ENCODE measurements at places on chromosomes 7 and 10.

DNA sequence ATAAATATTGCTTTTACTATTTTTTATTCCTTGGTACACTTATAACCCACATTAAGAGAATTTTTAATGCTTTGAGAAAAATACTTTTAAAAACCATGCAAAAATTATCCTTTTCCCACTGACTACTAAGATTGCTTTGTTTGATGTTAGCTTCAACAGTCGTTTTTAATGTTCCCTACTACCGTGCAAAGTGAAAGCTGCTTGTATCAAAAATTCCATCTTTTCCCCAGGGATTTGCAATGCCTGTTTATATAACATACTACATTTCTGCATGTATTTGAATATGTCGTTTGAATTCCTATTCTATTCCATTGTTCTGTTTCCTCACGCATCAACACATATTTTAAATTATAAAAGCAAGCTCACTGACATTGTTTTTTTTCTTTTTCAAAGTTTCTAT, 54.4 kb downstream of the TFPI2 start:
- no peak for DNase-seq

- DNase-seq: no peak
These were observed 4.8 kb upstream of the ZNRF2 start for GRCh38 chr7:30279653-30279904.

- DNase-seq: no peak
These were observed 86.6 kb downstream of the ODAD2 start for GRCh38 chr10:27912231-27912630.

DNA sequence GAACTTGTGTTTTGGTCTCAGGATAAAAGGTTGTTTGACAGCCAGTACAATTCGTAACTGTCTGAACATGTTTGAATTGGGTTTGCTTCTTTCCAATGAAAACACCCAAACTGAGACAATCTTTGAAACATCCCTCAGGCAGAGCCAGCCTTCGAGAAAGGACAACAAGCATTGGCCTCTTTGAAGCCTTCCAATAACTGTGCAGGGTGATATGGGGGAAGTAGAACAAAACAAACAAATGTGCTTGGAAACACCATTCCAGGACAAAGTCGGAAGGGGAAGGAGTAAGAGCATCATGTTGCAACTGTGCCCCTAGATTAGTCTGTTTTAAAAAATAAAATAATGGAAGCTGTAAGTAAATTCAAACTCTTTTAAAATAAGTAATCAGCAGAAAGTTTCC, 39.5 kb downstream of the IL2RA start:
- no peak for DNase-seq

DNA sequence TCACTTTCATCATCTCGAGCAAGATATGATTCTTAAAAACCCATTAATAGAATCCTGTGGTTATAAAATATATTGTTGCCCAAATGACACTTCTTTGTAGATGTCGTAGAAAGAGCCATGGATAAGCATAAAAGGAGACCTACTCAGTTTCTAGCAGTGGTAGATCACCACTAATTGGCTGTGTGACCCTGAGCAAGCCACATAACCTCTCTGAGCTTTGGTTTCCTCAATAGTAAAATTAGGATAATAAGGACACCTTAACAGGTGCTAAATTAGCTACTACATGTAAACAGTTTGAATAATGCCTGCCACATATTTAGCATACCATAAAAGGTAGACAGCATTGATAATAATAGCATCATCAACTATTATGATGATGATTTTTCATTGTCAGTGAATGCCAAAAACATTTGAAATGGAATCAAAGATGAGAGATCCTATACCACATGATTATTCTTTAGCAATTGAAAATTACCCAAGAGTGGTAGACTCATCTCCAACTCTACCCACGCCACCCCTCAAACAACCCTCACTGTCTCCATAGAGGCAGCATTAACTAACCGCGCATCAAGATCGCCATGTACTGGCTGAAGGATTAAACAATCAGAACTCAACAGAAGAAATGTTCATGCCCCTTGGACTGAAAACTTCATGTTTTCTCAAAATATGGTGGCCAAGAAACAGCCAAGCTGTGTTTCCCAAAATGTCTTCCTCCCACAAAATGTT, 45.8 kb downstream of the CHST15 start:
- no peak for DNase-seq

- DNase-seq: no peak
These were observed 53.3 kb upstream of the LOXL4 start for GRCh38 chr10:98321186-98321780.

DNA sequence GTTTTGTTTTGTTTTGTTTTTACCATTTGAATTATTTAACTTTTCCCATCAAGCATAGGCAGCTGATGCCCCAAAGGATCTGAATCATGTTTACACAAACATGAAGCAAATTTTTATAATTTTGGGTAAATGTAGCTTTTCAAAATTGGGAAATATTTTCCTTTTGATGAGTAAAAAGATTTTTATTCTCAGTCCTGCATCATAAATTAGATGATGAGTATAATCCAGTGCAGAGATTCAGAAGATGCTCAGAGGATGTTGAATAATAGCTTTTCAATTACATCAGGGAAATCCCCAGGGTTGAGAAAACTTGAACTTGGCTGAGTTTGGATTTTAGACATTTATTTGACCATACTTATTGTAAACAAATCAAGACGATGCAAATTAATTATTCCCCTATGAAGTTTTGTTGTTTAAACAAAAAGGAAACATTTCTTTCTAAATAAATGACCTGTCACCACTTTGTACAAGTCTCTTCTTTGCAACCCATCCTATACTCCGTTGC, 121.7 kb downstream of the FAM204A start:
- DNase-seq: no peak

- no peak for DNase-seq
These were observed 474.3 kb upstream of the MGMT start for GRCh38 chr10:128992770-128993169.

- no peak for DNase-seq
These were observed 92.8 kb downstream of the VIPR2 start for GRCh38 chr7:159051916-159052315.

DNA sequence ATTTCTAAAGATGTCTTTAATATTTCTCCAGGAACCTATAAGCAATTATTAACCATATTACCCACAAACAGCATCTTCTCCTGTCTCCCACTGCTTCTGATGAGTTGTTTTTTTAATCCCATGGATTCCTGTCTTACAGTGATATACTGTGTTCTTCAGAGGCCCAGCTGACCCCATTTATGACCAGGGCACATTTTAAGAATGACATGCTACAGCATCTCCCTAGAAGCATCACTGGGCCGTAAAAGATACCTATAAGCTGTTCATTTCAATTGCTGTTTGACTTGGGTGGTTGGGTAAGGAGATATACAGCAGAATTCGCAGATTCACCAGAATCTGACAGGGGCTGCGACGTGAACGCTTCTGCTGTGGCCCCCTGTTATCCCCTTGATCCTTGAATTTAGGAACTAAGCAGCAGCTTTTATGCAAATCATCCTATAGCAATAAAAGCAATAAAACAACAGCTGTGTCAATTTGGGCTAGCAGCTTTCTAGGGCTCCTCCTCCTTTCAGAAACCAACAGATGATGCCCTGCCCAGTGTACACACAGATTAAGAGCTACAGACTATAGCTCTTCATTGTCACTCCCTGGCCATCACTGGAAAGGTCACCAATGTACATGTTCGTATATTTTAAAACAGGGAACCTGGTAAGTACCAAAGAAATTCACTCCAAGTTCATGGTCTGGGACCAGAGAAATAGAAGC, 86.8 kb downstream of the CPEB3 start:
- DNase-seq: no peak

DNA sequence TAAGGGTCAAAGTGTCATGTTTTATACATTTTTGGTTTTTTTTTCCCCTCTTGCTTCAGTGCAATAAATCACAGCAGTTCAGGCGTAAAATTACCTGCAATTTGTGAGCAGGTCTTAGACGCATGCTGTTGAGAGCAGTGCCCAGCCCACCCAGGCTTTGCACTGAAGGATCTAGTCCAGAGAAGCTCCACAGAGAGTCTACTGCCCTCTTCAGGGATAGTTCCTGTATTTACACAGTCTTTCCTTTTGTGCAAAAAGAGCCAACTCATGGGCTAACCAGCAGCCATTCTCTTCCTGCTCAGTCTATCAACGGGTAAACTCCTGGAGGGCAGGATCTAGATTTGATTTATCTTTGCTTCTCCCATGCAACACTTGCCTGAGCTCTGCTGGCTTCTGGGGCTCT, 82.2 kb upstream of the NAMPT start:
- no peak for DNase-seq

- DNase-seq: no peak
These were observed 1692.0 kb downstream of the REEP3 start for GRCh38 chr10:65213170-65213569.

DNA sequence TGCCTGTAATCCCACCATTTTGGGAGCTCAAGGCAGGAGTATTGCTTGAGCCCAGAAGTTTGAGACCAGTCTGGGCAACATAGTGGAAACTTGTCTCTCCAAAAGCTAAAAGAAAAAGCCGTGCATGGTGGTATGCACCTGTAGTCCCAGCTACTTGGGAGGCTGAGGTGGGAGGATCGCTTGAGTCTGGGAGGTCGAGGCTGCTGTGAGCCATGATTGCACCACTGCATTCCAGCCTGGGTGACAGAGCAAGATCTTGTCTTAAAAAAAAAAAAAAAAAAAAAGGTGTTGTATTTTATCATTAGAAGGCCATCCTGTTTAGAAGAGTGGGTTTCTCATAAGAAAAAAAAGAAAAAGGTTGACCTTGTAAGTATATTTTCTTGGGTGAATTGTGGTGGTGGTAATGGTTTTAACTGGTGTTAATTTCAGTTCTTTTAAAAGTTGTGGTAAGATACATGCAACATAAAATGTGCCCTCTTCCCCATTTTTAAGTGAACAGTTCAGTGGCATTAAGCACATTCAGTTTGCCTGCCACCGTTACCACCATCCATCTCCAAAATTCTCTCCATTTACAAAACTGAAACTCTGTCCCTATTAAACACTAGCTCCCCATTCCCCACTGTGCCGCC, 34.7 kb downstream of the GRIFIN start:
- DNase-seq: no peak

DNA sequence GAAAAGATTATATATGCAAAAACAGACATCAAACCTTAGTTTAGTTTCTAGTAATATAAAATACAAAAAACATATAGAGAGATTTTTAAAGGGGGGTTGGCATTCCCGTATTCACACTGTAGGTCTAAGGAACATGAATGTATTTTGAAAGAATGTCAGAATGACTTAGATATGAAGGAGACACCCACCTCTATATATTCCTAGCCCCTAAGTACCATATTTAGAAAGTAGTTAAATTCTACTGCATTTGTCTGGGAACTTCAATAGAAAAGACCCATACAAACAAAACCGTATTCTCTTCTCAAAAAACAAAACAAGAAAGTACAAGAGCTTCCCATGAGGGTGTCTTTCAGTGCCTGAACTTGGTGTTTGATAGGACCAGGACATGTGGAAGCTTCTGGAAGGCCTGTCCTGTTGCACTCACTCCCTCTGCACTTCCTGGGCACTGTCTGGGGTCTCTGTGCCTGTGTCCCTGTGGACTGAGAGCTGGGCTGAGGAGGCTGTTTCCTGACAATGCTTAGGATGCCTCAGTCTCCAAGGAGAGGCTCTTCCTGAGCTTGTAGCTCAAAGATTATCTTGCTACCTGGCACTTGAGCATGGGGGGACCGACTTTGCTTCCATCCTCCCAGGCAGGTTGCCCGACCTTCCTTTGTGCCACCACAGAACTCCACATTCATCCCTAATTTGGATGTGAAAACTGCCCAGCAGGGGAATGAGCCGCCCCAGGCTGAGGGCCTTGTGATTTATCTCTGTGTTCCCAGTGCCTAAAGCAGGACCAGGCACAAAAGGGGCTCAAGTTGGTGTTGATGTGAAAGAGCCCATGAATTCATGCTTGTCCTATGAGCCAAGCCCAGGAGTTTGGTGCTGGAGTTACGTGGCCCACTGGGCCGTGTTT, 44.4 kb upstream of the KLF6 start:
- no peak for DNase-seq

- DNase-seq: no peak
These were observed 12.2 kb upstream of the NMT2 start for GRCh38 chr10:15180736-15181135.

DNA sequence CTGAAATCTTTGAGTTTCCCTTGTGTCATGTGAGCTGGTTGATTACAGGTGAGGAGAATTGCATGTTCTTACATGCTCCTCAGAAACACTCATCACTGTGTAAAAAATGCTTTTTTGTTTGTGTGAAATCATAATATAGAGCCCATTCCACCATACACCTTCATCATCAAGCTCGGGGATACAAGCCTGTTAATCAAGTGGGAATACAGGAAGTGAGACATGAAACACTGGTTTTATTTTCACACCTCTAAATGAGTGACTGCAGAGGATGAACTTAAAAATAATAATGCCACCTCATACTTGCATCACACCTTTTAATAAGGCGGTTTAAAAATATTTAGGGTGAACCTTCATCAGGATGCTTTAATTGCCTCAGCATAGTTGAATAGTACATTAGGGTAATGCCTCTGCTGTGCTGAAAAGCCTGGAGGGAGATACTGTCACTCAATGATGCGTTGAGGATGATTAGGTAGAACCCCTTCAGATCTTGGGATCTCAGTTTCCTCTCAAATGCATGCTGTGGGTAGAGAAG, 164.6 kb downstream of the AUTS2 start:
- DNase-seq: no peak

GRCh38 chr7:67045496-67045995, 48.9 kb downstream of the TYW1 start:
- DNase-seq: no peak

- no peak for DNase-seq
These were observed 8.0 kb downstream of the RRP12 start for GRCh38 chr10:97393034-97393573.

- no peak for DNase-seq
These were observed 25.6 kb upstream of the DLX6 start for GRCh38 chr7:96979551-96980276.

DNA sequence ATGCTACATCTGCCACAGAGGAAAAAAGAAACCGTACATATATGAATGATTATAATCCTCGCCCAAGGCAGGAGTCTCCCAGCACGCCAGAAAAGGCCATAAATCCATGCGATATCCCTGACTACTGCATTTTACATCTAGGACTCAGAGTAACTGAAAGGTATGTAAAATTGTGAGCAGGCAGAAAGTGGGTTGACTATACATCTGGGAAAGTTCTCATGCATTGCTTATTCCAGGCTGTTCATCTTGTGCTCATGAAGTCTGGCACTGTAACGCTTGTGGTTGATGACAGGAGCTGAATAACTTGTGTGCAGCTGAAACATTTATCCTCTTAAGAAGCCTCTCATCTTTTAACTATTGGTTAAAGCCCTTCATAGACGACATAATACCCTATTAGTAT, 193.4 kb upstream of the STEAP4 start:
- DNase-seq: no peak

Data from stimulated activated CD4-positive, alpha-beta T cell treated with anti-CD3 and anti-CD28 coated beads, Interleukin-12 subunit alpha, Interleukin-12 subunit beta, amount 100 ng/mL, for 24 hours (primary cell).